Sigmoid colon (tissue), 7 donors: ENCODE measurements at places on chromosomes 4 and X. TPM values are rescaled to one million over a fixed set of nuclear protein-coding genes. Genes with fewer than 3 reads are reported as not detected.

Gene CNGA1
- total RNA-seq: not detected

Gene SYN1
- 0.16 TPM for total RNA-seq

Gene MAGEA1
- not detected for total RNA-seq

GRCh38 chr4:168587411-168588125 lies 90.7 kb downstream of the PALLD start:
- H3K27me3 ChIP-seq: no peaks in the 10 kb centered on the region
- H3K36me3 ChIP-seq: no peaks in the 10 kb centered on the region
- H3K27ac ChIP-seq: peak overlapping the region; percentile 48
- H3K4me1 ChIP-seq: no peaks in the 10 kb centered on the region
- no peak overlapping the region for H3K4me3 ChIP-seq

Gene F8A2
- total RNA-seq: not detected

Gene ABCG2
- total RNA-seq: 2.8 TPM

GRCh38 chr4:52861171-52861823 lies 820 bp upstream of the RASL11B start:
- H3K4me3 ChIP-seq: peak overlapping the region; percentile 74
- peaks cover 27% of the 10 kb centered on the region for H3K4me1 ChIP-seq
- H3K27me3 ChIP-seq: peaks cover 11% of the 10 kb centered on the region
- H3K27ac ChIP-seq: peak overlapping the region; percentile 45

GRCh38 chrX:132694382-132694781 lies 205.5 kb upstream of the MBNL3 start:
- no peaks in the 10 kb centered on the region for H3K36me3 ChIP-seq
- H3K4me1 ChIP-seq: no peaks in the 10 kb centered on the region
- H3K27me3 ChIP-seq: no peaks in the 10 kb centered on the region
- DNase-seq: no peak
- H3K4me3 ChIP-seq: no peak overlapping the region
- H3K27ac ChIP-seq: no peak overlapping the region

Gene SPANXD
- not detected for total RNA-seq
